ENCODE measurements at places on chromosomes 2 and 18.

- H3K4me3 ChIP-seq = no peak overlapping the region
- no peaks in the 10 kb centered on the region for H3K27me3 ChIP-seq
- no peaks in the 10 kb centered on the region for H3K4me1 ChIP-seq
- H3K36me3 ChIP-seq = no peaks in the 10 kb centered on the region
- DNase-seq = no peak
Observed at GRCh38 chr2:133167990-133168389, 400.3 kb downstream of the NCKAP5 start.

- no peak overlapping the region for H3K4me3 ChIP-seq
- H3K4me1 ChIP-seq = no peaks in the 10 kb centered on the region
- no peak overlapping the region for H3K27ac ChIP-seq
- DNase-seq = no peak
- H3K27me3 ChIP-seq = no peaks in the 10 kb centered on the region
- no peaks in the 10 kb centered on the region for H3K36me3 ChIP-seq
Observed at GRCh38 chr18:29251681-29252080, 1074.8 kb upstream of the CDH2 start.

DNA sequence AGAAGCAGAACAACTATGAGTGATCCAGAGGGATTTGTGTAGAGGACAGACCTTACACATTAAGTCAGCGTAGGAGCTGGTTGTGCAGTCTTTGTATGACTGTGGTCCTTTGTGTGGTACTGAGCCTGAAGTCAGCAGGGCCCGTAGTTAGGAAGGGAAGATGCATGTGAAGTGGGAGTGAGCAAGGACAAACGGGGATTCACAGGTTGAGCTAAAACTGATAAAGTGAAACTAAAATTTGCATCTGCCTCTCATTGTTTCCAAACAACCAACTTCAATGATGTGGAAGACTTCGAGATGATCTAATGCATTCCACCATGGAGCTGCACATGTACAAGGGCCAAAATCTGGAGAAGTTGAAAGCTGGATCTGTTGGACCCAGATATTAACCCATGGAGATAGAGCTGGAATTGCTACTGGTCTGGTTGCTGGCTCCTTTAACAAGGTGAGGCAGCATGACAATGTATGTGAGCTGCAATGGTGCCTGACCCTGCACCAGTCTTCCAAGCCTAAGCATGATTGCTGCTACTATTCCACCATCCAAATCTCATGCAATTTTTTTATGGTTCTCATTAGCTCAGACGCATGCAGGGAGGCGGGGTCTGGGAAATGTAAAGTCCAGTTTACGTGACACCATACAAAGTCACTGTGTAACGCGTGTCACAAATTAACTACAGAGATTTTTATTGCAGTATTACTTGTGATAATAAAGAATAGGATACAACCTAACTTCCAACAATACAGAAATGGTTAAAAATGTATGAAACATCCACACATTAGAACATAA lies 12.1 kb upstream of the CYBRD1 start:
- no peak for DNase-seq
- no peak overlapping the region for H3K4me3 ChIP-seq
- no peak overlapping the region for H3K27ac ChIP-seq
- H3K4me1 ChIP-seq = peaks cover 6% of the 10 kb centered on the region
- H3K36me3 ChIP-seq = no peaks in the 10 kb centered on the region

GRCh38 chr2:138280999-138281695 lies 220.4 kb upstream of the SPOPL start:
- H3K4me3 ChIP-seq = no peak overlapping the region
- no peaks in the 10 kb centered on the region for H3K36me3 ChIP-seq
- no peak overlapping the region for H3K27ac ChIP-seq
- H3K4me1 ChIP-seq = no peaks in the 10 kb centered on the region
- no peak for DNase-seq
- H3K27me3 ChIP-seq = no peaks in the 10 kb centered on the region

GRCh38 chr2:105405291-105405690 lies 6.4 kb upstream of the FHL2 start:
- no peaks in the 10 kb centered on the region for H3K36me3 ChIP-seq
- H3K4me1 ChIP-seq = peaks cover 12% of the 10 kb centered on the region
- no peak for DNase-seq
- H3K27ac ChIP-seq = peak overlapping the region; percentile 81

- no peak for DNase-seq
- peaks cover 94% of the 10 kb centered on the region for H3K4me1 ChIP-seq
- H3K4me3 ChIP-seq = no peak overlapping the region
- peak overlapping the region; percentile 89 for H3K27ac ChIP-seq
- no peaks in the 10 kb centered on the region for H3K27me3 ChIP-seq
- H3K36me3 ChIP-seq = no peaks in the 10 kb centered on the region
Observed at GRCh38 chr2:54574860-54575247, 118.7 kb downstream of the SPTBN1 start.

DNA sequence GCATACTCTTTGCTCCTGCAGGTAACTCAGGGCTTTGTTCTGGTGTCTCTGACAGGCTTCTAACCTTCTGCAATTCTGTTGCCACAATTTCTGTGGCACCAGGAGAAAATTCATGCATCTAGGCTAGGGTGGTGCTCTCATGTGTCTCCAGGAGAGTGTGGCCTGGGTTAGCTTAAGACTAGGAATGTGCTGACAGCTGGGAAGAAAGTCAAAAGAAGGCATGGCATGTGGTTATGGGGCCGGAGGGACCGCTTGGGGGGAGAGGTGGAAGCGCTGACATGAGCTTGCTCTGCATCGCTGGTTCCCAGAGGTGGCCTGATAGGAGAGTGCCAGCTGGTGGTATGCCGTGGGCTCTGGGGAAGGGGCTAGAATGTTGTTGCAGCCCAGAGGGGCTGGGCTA lies 173.3 kb upstream of the TNP1 start:
- DNase-seq = no peak
- H3K4me3 ChIP-seq = no peak overlapping the region
- no peaks in the 10 kb centered on the region for H3K27me3 ChIP-seq
- peaks cover 14% of the 10 kb centered on the region for H3K4me1 ChIP-seq
- no peak overlapping the region for H3K27ac ChIP-seq

DNA sequence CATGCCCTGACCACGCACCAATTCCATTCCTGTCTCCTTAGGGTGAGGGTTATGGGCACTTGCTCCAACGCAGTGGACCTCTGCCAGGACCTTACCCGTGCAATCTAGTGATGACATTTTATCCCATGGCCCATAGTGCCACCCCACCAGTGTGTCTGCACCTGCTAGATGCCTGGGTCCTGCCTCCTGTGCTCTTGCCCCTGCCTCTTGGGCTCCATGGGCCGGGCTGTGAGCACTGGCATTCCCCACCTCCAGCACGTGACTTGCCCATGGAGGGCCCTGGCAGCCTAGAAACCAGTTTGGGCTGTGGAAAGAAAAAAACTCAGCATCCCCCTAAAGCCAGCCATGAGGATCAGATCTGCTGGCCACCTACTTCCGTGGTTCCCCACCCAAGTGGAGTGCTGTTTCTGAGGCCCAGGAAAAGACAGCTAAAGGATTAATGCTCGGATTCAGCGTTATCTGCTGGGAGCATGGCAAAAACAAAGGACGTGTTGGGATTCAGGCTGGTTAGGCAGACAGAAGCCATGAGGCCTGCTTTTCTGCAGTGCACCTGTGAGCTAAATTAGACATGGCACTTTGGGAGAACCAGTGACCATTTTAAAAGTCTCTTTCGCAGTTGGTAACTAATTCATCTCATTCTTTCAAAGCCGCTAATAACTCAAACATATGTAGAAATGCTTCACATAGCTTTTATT lies 129.2 kb downstream of the ALPK2 start:
- H3K4me1 ChIP-seq = no peaks in the 10 kb centered on the region
- no peak overlapping the region for H3K4me3 ChIP-seq
- H3K36me3 ChIP-seq = no peaks in the 10 kb centered on the region
- no peak for DNase-seq
- H3K27ac ChIP-seq = no peak overlapping the region
- H3K27me3 ChIP-seq = no peaks in the 10 kb centered on the region

Data from heart right ventricle (tissue), 16 donors.